Small intestine (tissue), 16 donors: ENCODE measurements at places on chromosomes 2 and 18. TPM values are rescaled to one million over a fixed set of nuclear protein-coding genes. Genes with fewer than 3 reads are reported as not detected.
A peak's percentile ranks its signal among the peaks of the same experiment; 100 is the strongest.

CTNNA2 gene
- polyA plus RNA-seq: 1.3 TPM

AQP12A gene
- polyA plus RNA-seq: not detected

PRKAG3 gene
- not detected for polyA plus RNA-seq

ICA1L gene
- 1.1 TPM for polyA plus RNA-seq

MDH1B gene
- polyA plus RNA-seq: not detected

DNA sequence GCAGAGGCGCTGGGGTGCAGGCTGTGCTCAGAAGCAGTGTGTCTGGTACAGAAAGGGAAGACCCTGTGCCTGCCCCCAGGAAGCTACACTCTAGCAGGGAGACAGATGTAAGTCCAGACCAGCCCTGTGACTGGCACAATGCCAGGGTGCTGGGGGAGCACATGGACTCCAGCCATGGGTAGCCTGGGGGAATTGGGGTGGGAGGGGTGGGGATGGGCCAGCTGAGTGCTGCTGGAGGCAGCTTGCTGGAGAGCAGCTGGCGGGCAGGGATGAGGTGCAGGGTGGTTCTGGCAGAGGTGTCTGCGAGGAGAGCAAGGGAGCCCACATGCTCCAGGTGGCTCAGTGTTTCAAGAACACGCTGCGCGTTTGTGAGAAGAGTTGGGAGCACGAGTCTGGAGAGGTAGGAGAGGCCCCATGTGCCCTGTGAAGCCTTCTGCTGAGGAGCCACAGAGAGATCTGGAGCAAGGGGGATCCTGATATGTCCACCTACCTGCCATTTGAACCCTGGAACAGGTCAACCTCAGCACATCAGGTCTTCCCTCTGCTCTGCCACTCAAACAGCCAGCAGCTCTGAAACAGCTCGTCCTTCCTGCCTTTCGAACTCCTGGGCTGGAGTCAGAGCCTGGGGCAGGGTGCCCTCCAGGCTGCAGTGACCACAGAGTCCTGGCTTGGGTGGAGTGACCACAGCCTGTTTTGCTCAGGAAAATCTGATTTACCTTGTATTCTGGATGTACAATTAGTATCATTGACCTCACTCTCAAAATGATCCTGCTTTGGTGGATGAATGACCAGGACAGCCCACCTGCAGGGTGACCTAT is 15.1 kb downstream of the ALLC start:
- DNase-seq: no peak

DNA sequence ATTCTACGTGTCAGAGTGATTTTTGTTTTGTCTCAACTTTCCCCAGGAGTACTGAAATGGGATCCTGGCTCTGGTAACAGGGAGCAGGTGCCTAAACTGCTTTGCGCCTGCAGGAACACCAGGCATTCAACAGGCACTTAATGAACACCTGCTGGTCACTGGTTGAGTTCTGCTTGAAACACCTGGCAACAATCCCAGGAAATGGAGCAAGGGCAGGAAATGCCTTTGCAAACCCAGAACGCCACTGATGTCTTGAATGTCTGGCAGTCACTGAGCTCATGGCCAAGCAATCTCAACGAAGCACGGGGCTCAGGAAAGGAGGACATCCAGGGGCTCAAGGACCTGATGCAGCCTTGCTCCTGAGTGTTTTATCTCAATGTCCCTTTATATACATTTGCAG is 360.0 kb upstream of the RAB6C start:
- DNase-seq: peak; percentile 8

DNA sequence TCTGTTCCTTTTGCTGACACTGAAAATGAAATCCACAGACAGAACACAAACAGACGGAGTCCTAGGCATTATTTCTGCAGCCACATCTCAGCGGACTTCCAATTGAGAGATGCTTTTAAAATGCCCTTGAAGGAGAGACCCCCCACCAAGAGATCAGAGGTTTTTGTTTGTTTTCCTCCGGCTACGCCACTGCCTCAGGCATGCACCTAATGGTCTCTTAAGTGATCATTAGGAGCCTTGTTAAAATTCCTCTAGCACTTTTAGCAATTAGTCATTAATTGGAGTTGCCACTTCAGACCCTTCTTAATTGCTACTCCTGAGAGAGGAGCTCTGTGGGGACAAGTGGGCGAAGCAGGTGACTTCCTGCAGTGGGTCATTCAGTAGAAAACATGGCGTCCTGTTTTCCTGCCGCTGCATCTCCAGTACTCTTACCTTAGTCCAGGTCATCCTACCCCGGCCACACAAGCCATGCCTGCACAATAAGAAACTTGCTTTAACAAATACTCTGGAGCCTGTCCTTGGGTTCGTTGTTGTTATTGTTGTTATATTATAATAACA is 257.7 kb upstream of the CHAC2 start:
- DNase-seq: no peak

DNA sequence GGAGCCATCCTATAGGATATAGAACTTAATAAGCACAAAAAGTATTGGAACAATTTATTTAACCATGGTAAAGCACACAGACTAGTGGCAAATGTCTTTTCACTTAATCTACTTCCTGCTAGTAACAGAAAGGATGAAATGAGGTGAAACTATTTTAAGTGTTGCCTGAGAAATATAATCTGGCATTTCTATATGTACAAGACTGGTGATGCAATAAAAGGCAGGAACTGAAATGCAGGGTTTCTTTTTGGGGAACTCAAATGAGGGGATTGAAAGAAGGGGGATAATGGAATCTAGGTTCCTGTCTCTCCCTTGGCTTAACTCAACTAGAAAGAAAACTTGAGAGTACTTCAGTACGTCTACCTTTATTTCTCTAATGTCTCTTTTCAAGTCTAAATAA is 122.3 kb downstream of the MEMO1 start:
- DNase-seq: no peak

GRCh38 chr18:36352384-36352783 is 54.9 kb downstream of the FHOD3 start:
- DNase-seq: no peak

DNA sequence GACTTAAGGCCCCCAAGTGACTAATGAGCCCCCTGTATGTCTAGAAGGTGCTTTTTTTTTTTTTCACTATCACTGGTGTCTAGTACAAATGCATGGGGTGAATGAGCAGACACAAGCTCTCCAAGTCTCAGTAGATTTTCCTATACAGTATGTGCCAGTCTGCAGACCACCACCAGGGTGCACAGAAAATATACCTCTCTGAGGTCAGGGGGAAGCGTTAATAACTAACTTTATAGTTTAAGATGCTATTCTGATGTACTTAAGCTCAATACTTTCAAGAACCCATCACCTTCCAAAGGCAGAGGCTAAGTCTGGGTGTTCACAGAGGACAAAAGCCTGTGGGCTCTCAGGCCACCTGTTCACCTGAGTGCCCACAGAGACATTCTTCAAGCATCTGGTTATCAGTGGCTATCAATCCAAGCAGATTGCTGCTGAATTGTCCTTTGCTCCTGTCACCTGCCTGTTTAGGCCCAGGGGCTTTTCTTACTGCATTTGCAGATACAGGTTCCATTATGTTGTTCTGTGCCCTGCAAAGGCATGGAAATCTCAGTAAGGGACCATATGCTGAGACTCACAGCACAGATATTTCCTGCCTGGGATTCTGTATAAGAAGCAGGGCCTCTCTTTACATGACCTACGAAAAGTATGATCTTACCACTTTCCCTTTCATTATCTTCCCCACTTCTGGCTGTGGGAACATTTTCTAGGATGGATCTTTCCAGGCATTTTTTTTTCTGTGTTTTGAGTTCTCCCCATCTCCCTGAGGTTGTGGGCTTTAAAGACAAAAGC is 534.6 kb downstream of the TNS1 start:
- DNase-seq: no peak

- DNase-seq: peak; percentile 10
Measured at GRCh38 chr2:146661473-146662096, 1183.2 kb upstream of the ACVR2A start.

DNA sequence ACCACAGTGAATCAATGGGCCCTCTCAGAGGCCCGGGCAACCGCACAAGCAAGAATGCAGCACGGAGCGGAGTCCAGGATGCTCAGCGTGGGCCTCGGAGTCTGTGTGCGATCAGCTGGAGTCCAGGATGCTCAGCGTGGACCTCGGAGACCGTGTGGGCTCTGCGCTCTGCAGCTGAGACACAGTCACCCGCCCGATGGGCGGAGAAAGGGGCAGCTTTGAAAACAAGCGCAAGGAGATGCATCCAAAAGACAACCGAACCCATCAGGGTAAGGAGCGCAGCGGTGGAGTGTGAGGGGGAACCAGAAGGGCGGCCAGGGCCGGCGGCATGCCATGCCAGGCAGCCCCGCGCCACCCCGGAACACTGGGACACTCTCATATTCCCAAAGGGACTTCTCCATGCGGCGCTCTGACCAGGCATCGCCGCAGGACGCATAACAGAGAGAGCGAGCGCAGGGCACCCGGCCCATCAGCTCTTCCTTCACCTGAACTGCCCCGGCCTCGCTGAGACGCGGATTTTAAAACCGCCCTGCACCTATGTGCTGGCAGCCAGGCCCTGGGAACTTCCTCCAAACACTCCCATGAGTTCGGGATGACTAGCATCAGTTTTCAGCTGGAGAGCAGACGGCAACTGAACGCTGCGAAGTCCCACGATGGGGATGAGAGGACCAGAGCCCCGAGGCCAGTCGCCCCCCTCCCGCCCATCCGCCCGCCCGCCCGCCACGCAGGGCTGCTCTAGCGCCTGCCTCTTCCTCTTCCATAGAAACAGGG is 44.7 kb downstream of the MC5R start:
- DNase-seq: no peak

DNA sequence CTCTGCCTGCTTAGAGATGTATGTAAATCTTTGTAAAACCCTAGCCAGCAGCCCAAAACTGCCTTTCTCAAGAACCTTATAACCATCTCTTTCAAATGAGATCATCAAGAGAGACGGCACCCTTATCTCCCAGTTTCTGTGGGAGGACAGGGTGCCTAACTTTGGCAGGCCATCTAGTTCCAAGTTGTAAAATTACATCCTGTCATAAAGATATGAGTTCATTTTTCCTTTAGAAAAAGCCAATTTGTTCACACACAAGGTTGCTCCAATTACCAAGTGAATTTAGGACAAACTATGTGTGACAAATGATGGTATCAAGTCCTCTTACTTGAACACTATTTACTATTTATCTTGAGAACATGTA is 65.3 kb downstream of the MEMO1 start:
- DNase-seq: no peak

DNA sequence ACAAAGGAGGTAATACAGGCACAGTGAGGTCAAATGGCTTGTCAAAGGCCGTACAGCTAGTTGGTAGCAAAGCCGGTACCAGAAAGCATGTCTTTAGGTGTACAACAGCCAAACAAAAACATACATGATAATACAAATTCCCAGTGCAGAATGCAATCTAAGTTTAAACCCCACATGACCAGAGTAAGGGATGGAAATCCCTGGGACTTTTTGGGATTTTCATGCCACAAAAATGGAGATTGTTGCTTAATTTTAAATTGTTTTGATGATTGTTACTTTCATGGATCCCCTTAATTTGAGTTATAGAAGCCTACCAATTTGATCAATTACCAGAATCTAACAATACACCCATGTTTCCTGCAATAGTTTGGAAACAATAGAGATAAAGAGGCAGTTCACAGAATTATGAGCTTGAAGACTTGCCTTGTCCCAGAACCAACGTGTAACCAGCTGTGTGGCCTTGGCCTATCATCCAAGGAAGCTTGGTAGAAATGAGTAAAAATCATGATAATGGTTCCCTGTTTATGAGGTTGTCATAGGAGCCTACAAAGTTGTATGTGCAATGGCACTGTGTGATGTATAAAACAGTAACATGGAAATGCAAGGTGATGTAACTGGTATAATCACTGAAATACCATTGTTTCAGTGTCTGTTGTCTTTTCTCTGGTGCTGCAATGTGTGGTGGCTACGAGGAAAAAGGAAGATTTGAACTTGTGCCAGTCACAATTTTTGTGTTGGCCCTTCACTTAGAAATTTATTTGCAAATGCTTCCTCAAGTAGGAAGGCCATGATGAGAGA is 85.3 kb downstream of the ZEB2 start:
- DNase-seq: no peak

GRCh38 chr2:436205-436604 is 148.3 kb upstream of the ALKAL2 start:
- no peak for DNase-seq

GRCh38 chr18:8912348-8913326 is 189.9 kb upstream of the NDUFV2 start:
- peak; percentile 14 for DNase-seq

DNA sequence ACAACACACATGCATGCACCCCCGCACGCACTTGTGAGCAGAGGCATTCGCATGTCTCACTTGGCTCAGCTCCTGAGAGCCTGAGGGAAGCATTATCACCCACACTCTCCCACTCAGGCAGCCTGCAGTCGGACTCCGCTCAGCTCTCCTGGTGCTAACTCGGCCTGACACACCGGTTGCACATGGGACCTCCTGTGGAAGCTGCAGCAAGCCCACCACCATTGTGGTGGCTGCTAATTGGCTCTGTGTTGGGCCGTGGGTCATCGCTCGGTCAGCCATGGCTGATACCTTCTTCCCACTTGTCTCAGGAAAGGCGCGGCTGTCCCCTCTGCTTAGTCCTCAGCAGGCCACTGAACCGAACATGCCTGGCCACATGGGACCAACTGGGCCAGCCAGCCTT is 13.7 kb upstream of the TEX261 start:
- DNase-seq: no peak

GRCh38 chr18:34990597-34990996 is 50.6 kb upstream of the MAPRE2 start:
- no peak for DNase-seq

DNA sequence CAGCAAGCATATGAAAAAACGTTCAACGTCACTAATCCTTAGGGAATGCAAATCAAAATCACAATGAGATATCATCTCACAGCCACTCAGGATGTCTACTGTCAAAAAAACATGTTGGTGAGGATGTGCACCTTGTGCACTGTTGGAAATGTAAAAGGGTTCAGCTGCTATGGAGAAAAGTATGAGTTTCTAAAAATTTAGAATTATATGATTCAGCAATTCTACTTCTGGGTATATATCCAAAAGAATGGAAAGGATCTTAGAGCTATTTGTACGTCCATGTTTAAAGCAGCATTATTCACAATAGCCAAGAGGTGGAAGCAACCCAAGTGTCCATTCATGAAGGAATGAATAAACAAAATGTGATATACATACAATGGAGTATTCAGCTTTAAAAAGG is 50.0 kb downstream of the CFAP210 start:
- no peak for DNase-seq

DNA sequence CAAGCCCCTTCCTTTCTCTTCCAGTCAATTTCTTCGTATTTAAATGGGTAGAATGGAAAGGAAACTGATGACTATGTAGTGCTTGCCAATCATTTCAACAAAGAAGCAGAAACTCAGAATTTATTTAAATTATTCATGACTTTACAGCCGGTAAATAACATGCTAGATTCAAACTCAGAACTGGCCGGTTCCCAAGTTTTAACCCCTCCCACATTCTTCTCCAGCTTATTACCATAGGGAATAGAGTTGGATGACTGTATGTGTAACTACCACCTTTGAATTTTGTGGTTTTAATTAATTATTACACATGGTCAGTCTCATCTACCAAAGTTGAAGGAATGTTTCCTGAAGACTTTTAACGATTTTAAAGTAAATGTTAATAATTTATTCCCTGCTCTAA is 819.3 kb upstream of the LRATD1 start:
- no peak for DNase-seq

DNA sequence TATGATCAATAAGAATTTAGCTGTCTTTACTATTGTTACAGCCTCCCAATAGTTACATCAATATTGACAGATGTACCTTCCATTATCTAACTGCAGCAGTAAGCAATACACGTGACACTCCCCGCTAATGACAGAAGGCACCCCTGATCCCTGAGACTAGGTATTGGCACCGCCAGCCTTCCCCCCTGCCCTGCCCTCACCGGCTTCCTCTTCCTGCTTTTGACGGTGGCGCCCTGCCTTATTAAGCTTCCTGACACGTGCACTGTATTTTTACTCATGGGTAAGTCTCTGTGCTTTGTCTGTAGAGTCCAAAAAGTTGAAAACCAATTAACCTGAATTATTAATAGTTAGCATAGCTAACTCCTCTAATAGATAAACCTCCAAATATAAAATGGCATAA is 223.5 kb downstream of the EIPR1 start:
- no peak for DNase-seq
